ENCODE measurements at places on chromosomes 11 and 22.

- DNase-seq: no peak
Measured at GRCh38 chr11:19589567-19590260, 122.9 kb upstream of the NAV2 start.

GRCh38 chr11:14371249-14371648 is 12.3 kb upstream of the RRAS2 start:
- no peak for DNase-seq

GRCh38 chr11:12042215-12042676 is 33.8 kb upstream of the DKK3 start:
- no peak for DNase-seq

GRCh38 chr11:134142536-134142935 is 73.7 kb downstream of the JAM3 start:
- no peak for DNase-seq

GRCh38 chr11:88596786-88597185 is 259.2 kb upstream of the CTSC start:
- DNase-seq: no peak

DNA sequence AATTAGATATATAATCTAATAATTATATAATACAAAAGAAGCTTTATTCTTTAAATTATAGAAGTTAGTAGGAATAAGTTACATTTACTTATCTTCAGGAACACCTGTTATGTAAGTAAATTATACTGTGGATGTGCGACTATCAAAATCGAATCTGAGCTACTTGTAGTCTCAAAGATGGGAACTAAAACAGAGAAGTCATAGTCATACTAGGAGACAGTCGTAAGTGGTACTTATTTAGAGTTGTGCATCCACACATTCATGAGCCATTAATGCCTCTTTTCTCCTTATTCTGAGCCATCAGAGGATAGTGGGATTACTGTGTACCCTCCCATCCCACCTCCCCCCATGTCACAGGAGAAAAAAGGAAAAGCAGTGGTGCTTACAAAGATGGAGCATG is 114.4 kb downstream of the CADM1 start:
- DNase-seq: no peak

- DNase-seq: no peak
Measured at GRCh38 chr11:93288079-93288478, 42.5 kb upstream of the DEUP1 start.

DNA sequence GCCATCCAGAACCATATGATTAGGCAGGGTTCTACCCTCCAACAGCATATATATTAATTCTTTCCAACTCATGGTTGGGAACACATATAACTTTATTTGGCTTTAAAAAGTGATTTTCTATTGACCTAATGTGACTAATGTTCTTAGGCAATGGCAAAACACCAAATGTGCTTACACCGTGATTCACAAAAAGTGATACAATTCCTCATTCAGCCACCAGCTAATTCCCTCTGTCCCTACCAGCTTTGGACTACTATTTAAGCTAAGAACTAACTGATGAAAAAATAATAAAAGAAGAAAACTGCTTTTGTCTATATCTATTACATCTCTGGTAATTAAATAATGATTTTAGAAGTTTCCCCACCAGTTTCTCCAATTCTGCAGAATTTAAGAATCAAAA is 4.7 kb downstream of the CTSC start:
- no peak for DNase-seq

DNA sequence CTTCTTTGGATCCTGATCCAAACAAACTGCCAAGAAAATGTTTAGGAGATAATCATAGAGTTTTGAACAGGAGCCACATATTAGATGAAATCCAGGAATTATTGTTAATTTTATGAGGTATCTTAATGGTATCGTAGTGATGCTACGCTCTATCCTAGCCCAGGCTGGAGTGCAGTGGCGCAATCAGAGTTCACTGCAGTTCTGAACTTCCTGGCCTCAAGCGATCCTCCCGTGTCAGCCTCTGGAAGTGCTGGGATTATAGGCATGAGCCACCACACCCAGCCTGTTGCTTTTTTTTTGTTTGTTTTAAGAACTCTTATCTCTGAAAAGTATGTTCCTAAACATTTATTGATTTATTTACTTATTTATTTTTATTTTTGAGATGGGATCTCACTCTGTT is 2.4 kb downstream of the GSTT4 start:
- no peak for DNase-seq

DNA sequence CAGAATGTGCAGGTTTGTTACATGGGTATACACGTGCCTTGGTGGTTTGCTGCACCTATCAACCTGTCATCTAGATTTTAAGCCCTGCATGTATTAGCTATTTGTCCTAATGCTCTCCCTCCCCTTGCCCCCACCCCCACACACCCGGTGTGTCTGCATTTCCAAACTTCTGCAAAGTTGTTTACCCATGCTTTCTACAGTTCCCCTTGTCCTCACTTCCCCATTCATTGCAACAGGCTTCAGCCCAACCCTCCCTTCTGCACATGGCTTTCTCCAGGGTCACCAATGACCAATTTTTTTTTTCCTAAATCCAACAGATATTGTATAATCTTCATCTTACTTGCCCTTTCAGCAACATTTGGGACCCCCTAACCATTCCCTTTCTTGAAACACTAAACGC is 32.0 kb upstream of the NUP50 start:
- DNase-seq: no peak

- DNase-seq: peak; percentile 76
Measured at GRCh38 chr22:22710719-22711531, 66.5 kb downstream of the GGTLC2 start.

GRCh38 chr11:20158597-20159257 is 1.5 kb downstream of the DBX1 start:
- DNase-seq: no peak

Data from activated naive CD4-positive, alpha-beta T cell (primary cell).